Motor neuron (in vitro differentiated cells): ENCODE measurements at places on chromosomes 13 and 19. TPM values are rescaled to one million over a fixed set of nuclear protein-coding genes. Genes with fewer than 3 reads are reported as not detected.

- peak; percentile 86 for ATAC-seq
Measured at GRCh38 chr19:46990991-46991676, 28.5 kb upstream of the NPAS1 start.

LNX2 gene
- total RNA-seq, result 3.1 and 3.2 TPM in 2 replicates

DNA sequence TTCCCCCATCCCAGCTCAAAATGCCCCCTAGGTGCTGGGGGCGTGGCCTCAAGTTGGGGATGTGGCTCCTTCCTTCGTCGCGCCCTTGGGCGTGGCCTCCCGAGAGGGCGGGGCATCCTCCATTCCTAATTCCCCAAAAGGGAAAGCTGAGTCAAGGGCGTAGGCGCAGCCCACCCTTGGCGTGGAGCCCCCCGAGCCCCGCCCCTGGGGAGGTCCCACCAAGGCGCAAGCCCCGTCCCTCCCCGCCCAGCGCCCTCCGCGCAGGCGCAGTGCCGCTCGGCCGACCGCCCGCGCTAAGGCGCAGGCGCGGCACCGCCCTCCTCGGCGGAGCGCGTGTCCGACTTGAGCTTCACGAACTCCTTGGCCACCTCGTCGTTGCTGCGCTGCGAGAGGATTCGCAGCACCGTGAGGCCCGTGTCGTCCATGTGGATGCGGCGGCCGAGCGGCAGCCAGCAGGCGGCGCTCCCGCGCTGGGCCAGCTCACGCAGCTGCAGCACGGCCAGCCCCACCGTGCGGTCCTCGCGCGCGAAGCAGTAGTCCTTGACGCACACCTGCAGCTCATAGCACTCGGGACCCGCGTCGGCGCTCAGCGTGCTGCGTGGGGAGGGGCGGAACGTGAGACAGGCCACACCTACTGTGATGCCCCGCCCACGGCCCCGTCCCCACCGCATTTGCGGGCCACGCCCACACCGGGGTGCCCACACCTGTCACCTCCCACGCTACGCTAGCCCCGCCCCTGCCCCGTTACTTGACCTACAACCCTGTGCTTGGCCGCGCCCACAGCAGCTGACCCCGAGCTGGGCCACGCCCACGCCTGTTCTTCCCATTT, 50.5 kb downstream of the COLGALT1 start:
- ATAC-seq, result peak; percentile 90

- ATAC-seq, result no peak
Measured at GRCh38 chr19:1317274-1318003, 31.8 kb downstream of the EFNA2 start.

DNA sequence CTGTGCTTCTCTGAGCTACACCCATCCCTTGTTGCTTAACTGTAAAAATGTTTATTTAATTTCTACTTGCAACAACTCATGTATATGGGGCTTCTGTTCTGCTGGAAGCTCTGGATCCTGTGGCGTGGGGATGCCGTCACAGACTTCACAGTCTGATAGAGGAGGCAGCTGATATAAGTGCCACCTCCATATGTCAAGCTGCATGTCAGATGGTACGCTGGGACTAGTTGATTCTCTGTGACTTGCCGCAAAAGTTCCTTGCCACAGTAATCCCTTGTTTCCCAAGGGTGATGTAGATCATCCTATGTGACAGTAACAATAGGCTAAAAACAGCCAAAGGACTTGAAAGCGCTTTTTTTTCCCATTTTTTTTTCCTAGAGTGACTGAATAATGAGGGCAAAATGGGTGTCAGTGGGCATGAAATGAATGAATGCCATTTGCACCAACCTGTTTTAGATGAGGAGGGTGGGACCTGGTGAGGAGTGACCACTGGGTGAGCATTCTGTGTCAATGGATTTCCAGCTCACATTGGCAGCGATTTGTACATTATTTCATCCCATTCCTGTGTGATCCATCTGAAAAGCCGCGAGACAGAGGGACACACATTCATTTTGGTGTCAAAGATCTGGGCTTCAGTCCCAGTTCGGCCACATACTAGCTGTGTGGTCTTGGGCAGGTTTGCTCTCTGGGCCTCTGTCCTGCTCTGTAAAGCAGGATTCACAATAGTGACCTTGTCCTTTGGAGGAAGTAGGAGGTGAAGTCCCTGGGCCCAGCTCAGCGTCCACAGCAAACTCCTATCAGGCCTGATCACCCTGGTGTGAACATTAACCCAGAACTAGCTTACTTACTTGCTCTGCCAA, 88.9 kb upstream of the RNF113B start:
- ATAC-seq, result peak; percentile 73

GRCh38 chr19:14470031-14470876, 4.9 kb downstream of the PTGER1 start:
- ATAC-seq, result no peak

FGF21 gene
- total RNA-seq, result 0.28 and 0.29 TPM in 2 replicates

GRCh38 chr13:33388286-33388998, 102.9 kb upstream of the STARD13 start:
- ATAC-seq, result peak; percentile 95

SIGLEC9 gene
- not detected in 2 replicates for total RNA-seq

DNA sequence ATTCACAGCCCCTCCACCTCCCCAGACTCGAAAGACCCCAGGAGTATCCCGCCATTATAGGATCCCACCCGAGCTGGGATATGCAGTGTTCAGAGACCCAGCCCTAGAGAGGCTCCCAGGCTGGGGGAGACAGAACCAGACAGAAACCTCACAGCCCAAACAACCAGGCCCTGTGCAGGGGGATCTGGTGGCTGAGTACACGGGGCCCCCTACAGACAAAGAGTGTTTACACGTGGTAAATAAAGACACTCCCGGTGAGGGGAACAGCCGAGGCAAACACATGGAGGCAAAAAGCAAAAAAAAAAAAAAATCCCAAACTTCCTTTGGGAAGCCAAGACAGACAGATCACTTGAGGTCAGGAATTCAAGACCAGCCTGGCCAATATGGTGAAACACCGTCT, 25.1 kb downstream of the TINCR start:
- ATAC-seq, result no peak

CGB2 gene
- total RNA-seq, result 1.2 TPM in 1 of 2 replicates, not detected in the other

LRRC4B gene
- total RNA-seq, result 0.58 and 1.4 TPM in 2 replicates

- peak; percentile 39 for ATAC-seq
Measured at GRCh38 chr19:55579766-55580621, 654 bp downstream of the ZNF579 start.

- peak; percentile 53 for ATAC-seq
Measured at GRCh38 chr19:41521931-41522555, 53.9 kb upstream of the CEACAM21 start.

ZNF723 gene
- total RNA-seq, result not detected in 2 replicates

DNA sequence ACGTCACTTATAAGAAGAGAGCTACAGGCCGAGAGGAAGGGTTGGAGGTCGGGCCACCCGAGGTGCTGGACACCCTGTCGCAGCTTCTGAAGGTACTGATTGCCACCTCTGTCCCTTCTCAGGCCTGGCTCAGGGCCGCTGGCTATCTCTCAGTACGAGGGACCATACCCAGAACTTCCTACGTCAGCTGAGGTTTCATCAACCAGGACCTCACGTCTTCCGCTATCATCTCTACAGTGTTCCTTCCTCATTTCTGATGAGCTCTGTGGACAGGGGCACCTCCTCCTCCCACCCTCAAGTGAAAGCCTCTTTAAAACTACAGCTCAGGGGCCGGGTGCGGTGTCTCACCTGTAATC, 58.2 kb upstream of the USE1 start:
- no peak for ATAC-seq

DNA sequence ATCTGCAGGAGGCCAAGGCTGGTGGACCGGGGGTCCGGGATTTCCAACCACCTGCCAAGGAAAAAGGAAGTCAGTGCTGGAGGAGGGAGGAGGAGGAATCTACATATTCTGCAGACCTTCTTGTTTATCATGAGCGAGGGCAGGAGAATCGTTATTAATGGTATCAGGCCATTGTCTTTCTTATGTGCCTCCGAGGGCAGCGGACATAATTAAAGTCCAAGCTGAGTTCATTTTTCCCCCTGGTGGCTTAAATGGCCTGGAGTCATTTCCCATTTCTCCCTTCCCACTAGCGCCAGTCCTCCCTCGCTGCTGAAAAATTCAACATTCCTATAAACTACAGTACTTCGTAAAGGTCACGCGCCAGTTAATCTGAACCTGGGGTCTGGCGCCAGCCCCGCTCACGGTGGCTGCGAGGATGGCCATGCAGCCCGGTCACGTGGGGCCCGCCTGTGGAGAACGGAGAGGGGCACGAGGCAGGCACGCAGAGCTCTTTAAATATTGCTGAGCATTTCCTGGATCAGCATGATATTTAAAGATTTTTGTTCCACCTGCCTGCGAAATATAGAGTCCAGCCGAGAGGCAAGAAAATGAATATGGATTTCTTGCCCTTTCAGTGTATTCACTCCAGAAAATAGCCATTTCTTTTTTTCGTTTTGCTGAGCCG, 85.2 kb upstream of the PCDH8 start:
- peak; percentile 75 for ATAC-seq

GRCh38 chr13:113083402-113084061, 22.1 kb upstream of the F7 start:
- ATAC-seq, result peak; percentile 98

DNA sequence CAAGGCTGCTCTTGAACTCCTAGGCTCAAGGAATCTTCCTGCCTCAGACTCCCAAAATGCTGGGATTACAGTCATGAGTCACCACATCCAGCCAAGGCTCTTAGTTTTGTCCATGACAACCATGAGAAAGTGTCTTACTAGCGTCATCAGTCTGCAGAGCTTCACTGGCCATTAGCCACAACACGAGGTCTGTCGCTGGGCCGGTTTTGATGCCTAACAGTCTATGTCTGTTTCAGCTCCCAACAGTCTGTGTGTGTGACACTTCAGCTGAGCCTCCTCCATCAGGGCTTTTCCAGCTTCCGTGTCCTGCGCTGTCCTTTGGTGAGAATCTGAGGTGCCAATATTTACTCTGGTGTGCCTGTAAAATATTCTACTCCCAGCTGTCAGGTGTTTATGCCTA, 47.6 kb downstream of the CEP89 start:
- ATAC-seq, result no peak

- no peak for ATAC-seq
Measured at GRCh38 chr13:47929156-47929555, 71.9 kb downstream of the SUCLA2 start.

CATSPERD gene
- not detected in 2 replicates for total RNA-seq
